ENCODE measurements at places on chromosomes 7 and 10.

DNA sequence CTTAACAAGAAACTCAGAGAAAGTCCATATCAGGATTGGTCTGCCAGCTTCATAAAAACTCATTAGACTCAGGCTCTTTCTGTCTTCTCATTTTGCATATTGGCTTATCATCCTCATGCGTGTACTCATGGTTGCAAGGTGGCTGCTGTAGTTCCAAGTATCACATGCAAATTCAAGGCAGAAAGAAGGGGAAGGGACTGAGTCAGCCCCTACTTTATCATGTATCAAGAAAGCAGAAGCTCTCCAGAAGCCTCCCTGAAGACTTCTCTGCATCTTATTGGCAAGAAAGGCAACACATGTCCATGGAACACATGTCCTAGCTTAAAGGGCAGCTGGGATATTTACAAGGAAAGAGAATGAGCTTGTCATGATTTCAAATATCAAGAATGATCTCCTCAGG is 19.4 kb upstream of the EZH2 start:
- no peak for DNase-seq

- DNase-seq: no peak
Observed at GRCh38 chr10:3980660-3981059, 195.7 kb upstream of the KLF6 start.

- DNase-seq: no peak
Observed at GRCh38 chr10:94407668-94408067, 5.3 kb downstream of the TBC1D12 start.

- no peak for DNase-seq
Observed at GRCh38 chr7:95324431-95324830, at the start of gene PON1. TSS of gene PON1 (minus strand) at chr7:95324532. CDS start at chr7:95324475, 57 bp downstream.

GRCh38 chr7:158028971-158029370 is 558.7 kb downstream of the PTPRN2 start:
- no peak for DNase-seq

- no peak for DNase-seq
Observed at GRCh38 chr10:55426138-55426537, 625.1 kb upstream of the PCDH15 start.

GRCh38 chr10:84907461-84908009 is 579.1 kb downstream of the CCSER2 start:
- no peak for DNase-seq

- no peak for DNase-seq
Observed at GRCh38 chr7:2435146-2435545, 31.7 kb downstream of the CHST12 start.

DNA sequence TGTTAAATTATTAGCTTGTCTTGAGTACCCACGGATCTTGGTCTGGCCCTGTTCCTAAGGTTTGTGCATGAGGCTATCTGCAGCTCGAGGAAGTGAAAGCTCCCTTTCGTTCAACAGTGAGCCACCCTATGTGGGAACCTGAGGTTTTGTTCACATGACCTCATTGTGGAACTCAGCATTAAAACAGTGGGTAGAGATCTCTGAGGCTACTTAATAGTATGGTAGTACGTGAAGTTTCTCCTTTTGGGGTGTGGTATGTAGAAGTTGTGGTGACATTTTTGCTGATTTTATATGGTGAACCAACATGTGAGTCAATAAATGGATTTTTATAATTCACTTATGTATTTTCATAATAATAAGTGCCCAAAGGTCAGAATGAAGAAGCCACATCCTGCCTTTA is 252.7 kb upstream of the FERD3L start:
- DNase-seq: peak; percentile 56

GRCh38 chr10:132876993-132877431 is 65.4 kb downstream of the CFAP46 start:
- DNase-seq: no peak

DNA sequence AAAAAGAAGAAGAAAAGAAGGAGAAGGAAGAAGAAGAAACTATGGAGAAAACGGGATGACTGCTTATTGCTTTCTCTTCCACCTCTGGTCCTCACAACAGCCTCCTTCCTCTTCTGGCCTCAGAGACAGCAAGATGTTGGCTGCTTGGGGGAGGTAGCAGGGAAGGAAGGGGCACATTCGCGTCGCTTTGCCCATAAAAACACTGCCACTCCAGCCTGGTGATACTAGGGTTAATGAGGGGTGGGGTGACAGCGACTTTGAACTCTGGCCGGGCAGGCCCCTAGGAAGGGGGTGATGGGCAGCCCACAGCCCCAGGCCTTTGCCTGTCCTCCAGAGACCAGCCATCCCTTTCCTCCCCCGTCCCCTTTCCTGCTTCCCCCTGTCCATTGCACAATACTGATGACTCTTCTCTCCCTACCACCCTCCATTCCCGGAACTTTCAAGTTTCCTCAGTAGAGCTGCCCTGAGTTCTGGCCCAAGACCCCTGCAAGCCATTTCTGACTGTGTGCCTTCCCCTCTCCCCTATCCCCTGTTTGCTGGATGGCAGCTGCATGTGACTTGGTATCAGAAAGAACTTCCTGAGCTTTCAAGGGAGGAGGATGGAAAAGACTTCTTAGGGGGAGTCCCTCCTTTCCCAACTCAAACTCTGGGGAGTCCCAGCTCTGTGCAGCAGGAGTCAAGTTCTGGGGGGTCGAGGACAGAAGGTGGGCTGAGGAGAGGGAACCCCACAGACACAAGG is 2.2 kb upstream of the CUEDC2 start:
- no peak for DNase-seq

All from pons (tissue), 1 donor.